Activated T-helper 2 cell treated with anti-CD3 and anti-CD28 coated beads, Interferon-gamma antibody, Interleukin-2, Interleukin-4, amounts not matched to agents 10 μg/mL and 5 μg/mL and 100 μg/mL, durations not matched to agents 14 hours and 24 hours and 36 hours (primary cell): ENCODE measurements at places on chromosomes 7 and 10. TPM values are rescaled to one million over a fixed set of nuclear protein-coding genes. Genes with fewer than 3 reads are reported as not detected.

The DPCD gene
- 7.2 and 7.8 TPM in 2 replicates for total RNA-seq

The DEPP1 gene
- total RNA-seq = 0.64 and 1.5 TPM in 2 replicates

The GRID2IP gene
- total RNA-seq = 0.18 and 0.23 TPM in 2 replicates

The CDC14C gene
- total RNA-seq = not detected in 2 replicates
